Kidney epithelial cell (primary cell): ENCODE measurements at places on chromosomes 3 and 15. TPM values are rescaled to one million over a fixed set of nuclear protein-coding genes. Genes with fewer than 3 reads are reported as not detected.

DNA sequence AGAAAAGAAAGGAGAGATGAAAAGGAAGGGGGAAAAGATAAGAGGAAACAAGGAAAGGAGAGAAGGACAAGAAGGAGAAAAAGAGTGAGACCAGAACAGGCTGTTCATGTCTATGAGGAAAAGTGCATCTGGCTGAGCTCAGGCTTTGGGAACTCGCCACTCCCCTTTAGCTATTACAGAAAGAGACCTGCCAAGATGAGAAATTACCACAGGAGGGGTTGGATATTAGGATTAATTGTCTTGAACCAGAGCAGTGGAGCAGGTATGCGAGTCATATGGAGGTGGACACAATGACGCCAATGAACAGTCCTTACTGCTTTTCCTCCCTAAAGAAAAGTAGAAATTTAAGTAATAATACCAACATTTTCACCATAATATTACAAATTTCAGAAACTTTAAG, 577.0 kb upstream of the ARRDC4 start:
- peak; percentile 1 for DNase-seq

TRIM42 gene
- total RNA-seq, result not detected in 2 replicates

- DNase-seq, result no peak
Measured at GRCh38 chr3:48440590-48440958, 517 bp downstream of the TMA7 start.

GRCh38 chr3:193943200-193943599, 192.7 kb upstream of the HES1 start:
- no peak for DNase-seq

DNA sequence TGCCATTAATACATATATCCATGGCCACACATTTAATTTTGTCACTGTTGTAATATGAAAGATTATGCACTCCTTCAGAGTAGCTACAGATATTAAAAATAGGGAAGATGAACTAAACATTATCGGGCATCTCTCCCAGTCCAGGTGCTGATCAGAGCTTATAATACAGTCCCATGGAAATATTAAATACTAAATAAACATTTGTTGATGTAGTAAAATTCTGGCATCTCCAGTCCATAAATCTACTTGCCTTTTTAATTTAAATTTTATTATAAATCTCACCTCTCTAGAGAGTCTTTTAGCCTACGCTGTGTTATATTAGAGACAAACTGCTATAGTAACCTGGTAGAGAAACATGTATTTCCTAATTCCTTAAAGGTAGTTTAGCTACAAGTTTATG, 297.6 kb downstream of the GRM7 start:
- DNase-seq, result no peak

DNA sequence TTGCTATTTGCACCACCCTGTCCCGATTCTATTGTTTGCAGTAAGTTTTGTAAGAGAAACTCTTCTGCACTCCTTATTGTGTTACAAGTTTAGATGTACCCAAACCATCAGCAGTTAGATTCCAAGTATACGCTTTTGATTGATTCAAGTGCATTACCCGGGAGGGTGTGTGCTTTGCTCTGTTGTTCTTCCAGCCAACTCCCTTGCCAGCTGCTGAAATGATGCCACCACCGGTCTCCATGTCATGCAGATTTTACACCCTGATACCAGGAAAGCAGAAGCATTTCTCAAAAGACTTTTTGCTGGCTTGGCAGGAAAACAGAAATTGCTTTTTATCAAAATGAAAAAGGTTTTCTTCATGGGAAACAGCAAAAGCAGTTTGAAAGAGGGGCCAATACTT, 1006.6 kb upstream of the CFAP20DC start:
- no peak for DNase-seq

CHRNA3 gene
- total RNA-seq, result 0.07 and 0.46 TPM in 2 replicates

- no peak for DNase-seq
Measured at GRCh38 chr3:87203809-87204208, 23.3 kb upstream of the CHMP2B start.

GRCh38 chr15:77057685-77058084, 13.2 kb downstream of the TSPAN3 start:
- no peak for DNase-seq

GRCh38 chr3:87320756-87321626, 44.6 kb upstream of the POU1F1 start:
- no peak for DNase-seq

- DNase-seq, result no peak
Measured at GRCh38 chr3:52057812-52058495, 1.6 kb upstream of the DUSP7 start.

GRCh38 chr3:35335703-35336102, 303.6 kb upstream of the ARPP21 start:
- peak; percentile 21 for DNase-seq

C15orf39 gene
- total RNA-seq, result 26.8 and 34.8 TPM in 2 replicates

DPP8 gene
- total RNA-seq, result 27.2 and 30.8 TPM in 2 replicates

GRCh38 chr3:10438902-10439610, 66.3 kb downstream of the ATP2B2 start:
- no peak for DNase-seq

- no peak for DNase-seq
Measured at GRCh38 chr3:8625991-8626390, 18.6 kb downstream of the SSUH2 start.

GRCh38 chr3:80734483-80734882, 966.7 kb upstream of the ROBO1 start:
- no peak for DNase-seq

DNA sequence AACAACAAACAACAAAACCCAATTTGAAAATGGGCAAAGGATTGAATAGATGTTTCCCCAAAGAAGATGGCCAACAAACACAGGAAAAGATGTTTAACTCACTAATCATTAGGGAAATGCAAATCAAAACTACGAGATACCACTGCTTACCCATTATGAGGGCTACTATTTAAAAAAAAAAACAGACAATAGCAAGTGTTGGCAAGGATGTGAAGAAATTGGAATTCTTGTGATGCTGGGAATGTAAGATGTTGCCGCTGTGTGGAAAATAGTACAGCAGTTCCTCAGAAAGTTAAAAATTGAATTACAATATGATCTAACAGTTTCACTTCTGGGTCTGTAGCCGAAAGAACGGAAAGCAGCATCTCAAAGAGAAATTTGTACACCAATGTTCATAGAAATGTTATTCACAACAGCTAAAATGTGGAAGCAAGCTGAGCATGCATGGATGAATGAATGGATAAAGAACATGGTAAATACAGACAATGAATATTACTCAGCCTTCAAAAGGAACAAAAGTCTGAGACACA, 121.9 kb downstream of the CHSY1 start:
- DNase-seq, result no peak

GRCh38 chr3:38662544-38662943, 13.1 kb upstream of the SCN5A start:
- peak; percentile 9 for DNase-seq

DNA sequence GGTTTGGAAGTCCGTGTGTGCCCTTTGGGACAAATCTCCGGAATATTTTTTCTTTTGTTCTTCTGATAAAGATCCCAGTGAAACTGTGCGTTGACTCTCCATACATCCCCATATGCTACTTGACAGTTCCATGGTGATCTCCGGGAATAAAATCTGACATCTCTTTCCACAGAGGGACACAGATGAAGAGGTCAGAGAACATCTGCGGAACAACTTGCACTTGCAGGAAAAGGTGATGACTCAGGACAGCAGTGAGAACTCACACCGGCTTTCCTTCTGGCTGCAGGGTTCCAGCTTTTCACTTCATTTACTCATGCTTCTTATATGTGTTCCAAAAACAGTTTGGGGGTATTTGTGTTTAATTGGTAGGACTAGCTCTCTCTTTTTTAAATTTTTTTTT, 157.5 kb upstream of the CHRM5 start:
- no peak for DNase-seq

- no peak for DNase-seq
Measured at GRCh38 chr3:10551821-10552630, 46.6 kb upstream of the ATP2B2 start.

DNA sequence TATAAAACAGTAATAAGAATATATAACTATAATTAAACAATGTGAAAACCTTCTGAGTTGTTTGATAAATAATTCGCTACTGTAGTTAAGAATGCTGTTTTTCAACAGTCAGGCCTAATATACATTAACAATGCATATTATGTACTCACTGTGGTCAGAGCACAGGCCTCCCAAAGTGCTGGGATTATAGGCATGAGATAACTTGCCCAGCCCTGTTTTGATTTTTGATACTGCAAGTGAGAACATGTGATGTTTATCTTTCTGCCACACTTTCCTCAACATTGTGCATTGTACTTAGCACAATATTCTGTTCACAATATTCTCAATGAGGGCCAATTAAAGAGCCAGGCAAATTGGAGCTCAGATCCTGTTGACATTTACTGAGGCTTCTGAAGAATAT, 274.5 kb upstream of the RARB start:
- no peak for DNase-seq

KY gene
- 0.04 and 0.27 TPM in 2 replicates for total RNA-seq

PTPRG gene
- total RNA-seq, result 25.2 and 25.7 TPM in 2 replicates

DNA sequence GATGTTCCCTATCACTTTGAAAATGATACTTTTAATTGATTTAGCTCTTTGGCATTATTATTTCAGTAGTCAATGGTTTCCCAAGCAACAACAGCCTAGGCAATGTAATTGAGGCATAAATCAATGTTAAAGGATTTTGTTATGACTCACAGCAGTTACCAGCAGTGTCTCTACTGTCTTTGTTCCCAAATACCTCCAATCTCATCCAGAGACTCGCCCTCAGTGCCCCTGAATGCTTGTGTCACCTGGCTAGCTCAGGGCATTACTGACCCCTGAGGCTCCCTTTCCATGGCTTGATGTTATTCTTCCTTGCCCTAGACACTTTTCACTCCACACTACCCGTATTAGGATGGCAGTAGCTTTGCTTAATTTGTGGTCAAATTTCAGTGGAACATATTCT, 227.2 kb downstream of the SQOR start:
- DNase-seq, result no peak

DUOXA2 gene
- total RNA-seq, result not detected in 2 replicates

DNA sequence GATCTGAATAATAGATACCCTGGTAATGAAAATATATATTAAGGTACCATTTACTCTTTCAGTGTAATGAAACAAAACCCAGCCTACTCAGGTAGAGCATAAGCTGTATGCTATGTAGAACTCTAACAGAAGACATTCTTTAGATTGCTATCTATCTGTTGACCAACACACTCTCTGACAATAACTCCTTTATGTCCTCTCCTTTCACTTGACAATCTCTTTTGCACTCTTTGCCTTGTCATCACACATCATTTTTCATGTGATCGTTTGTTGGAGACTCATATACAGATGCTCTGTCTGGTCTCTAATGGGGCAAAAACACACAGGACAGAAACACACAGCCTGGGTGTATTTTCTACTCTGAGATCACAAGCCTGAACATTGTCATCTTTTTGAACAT, 35.4 kb upstream of the SUCLG2 start:
- no peak for DNase-seq

- DNase-seq, result no peak
Measured at GRCh38 chr3:32972482-32973146, 21.2 kb downstream of the CCR4 start.

DNA sequence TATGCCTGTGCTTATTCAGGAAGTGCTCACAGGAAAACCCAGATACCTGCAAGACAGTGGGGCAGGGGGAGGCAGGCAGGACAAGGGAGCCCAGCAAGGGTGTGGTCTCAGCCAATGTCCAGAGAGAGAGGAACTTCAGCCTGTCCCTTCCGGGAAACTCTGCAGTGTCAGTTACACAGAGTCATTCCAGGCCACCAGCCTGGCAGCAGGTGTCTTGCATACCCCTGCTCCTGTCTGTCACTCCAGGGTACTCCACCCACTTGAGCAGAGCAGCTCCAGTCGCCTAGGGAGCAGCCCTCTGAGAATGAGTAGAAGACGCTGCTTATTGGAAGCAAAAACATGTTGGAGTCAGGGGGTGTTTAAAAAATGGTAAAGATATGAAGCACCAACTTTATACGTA, 431.2 kb upstream of the RGMA start:
- no peak for DNase-seq

DNA sequence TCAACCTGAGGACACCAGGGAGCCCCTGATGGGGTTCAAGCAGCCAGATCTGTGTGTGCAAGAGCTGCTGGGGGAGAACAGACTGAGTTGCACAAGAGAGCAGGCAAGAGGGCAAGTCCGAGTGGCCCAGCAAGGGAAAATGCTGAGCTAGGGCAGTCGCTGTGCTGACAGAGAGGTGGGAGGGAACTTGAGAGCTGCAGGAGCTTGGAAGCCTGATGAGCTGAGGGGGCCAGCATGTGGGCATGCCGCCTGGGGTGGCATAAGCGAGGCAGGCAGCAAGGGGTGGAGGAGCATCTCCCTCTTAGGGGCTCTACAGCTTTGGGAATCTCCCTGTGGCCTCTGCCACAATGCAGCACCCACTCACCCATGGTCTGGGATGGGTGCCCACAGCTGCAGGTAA, 4.7 kb upstream of the CORO2B start:
- no peak for DNase-seq

DNA sequence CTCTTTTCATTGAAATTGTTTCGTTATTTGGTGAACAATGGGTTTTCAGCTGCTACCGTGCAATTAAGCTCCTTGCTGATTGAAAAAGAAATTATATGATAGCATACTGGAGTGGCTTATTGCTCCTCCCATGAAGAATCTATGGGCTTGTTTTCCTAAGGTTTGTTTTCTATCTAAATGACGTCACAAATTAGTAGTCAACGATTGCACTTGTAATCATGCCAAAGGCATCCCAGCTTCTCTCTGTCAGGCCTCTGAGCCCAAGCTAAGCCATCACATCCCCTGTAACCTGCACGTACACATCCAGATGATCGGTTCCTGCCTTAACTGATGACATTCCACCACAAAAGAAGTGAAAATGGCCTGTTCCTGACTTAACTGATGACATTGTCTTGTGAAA, 388.0 kb upstream of the LMCD1 start:
- no peak for DNase-seq

STARD5 gene
- 1.1 and 1.2 TPM in 2 replicates for total RNA-seq

MAP6D1 gene
- 3.3 and 3.4 TPM in 2 replicates for total RNA-seq

GRCh38 chr3:127157171-127157828, 35.6 kb upstream of the PRR23E start:
- DNase-seq, result peak; percentile 12

RLBP1 gene
- not detected in 2 replicates for total RNA-seq

- DNase-seq, result no peak
Measured at GRCh38 chr3:192986379-192986778, 68.7 kb upstream of the MB21D2 start.
